ENCODE measurements at places on chromosomes 16 and 17. TPM values are rescaled to one million over a fixed set of nuclear protein-coding genes. Genes with fewer than 3 reads are reported as not detected.

DNA sequence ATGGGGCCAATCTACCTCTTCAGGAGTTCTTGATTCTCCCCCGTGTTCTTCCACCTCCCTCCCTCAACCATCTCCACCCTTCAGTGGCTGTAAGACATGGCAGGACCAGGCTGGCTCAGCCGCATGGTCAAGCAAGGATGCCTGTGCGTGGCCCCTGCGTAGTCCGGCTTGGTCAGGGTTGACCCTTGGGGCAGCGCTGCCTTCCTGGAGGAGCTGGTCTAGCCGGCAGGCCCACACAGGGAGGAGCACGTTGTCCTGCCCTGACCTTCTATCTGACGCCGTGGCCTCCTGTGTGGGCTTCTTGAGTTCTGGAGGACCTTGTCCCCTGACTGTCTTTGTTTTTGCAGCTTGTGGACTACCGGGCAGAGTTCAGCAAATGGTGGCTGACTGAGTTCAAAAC lies 169.8 kb downstream of the DNAH9 start:
- no peaks in the 10 kb centered on the region for H3K27me3 ChIP-seq
- no peaks in the 10 kb centered on the region for H3K4me1 ChIP-seq
- no peak overlapping the region for H3K27ac ChIP-seq
- no peak overlapping the region for H3K4me3 ChIP-seq
- H3K36me3 ChIP-seq = no peaks in the 10 kb centered on the region
- DNase-seq = no peak

DNA sequence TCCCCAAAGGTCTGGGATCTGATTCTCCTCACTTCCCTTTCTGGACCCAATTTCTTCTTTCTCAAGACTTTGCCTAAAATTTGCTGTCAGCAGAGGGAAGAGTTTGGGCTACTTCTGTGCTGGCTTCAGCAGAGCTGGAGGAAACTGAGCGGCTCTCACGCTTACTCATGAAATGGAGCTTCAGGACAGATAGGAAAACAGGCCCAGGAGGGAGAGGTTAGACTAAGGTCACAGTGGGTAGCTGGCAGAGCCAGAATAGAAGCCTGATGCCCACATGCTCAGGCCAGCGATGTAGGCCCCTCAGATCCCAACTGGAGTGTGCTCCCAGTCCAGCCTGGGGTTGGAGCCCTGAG lies 593 bp downstream of the SLC38A7 start:
- H3K4me1 ChIP-seq = peaks cover 10% of the 10 kb centered on the region
- H3K36me3 ChIP-seq = peaks cover 2% of the 10 kb centered on the region
- H3K4me3 ChIP-seq = peak overlapping the region; percentile 62

DNA sequence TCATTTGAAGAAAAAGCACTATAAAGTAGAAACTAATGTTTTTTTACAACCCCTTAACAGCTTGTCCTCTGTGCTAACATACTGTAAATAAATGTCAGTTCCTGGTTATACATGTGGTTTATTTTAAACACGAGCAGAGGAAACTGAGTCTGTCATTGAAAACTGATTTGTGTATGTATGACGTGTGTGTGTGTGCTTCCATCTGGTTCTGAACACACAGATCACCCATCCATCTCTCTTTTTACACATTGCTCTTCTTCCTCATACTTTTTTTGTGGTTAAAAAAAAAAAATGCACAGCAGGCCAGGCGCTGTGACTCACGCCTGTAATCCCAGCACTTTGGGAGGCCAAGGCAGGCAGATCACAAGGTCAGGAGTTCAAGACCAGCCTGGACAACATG lies 49.5 kb downstream of the ZNF423 start:
- H3K36me3 ChIP-seq = no peaks in the 10 kb centered on the region
- no peak for DNase-seq
- H3K4me3 ChIP-seq = no peak overlapping the region
- H3K27ac ChIP-seq = no peak overlapping the region
- H3K4me1 ChIP-seq = no peaks in the 10 kb centered on the region

- H3K4me1 ChIP-seq = peaks cover 4% of the 10 kb centered on the region
- no peak overlapping the region for H3K4me3 ChIP-seq
- no peaks in the 10 kb centered on the region for H3K36me3 ChIP-seq
- no peak overlapping the region for H3K27ac ChIP-seq
Measured at GRCh38 chr16:66273644-66274334, 92.7 kb upstream of the CDH5 start.

DNA sequence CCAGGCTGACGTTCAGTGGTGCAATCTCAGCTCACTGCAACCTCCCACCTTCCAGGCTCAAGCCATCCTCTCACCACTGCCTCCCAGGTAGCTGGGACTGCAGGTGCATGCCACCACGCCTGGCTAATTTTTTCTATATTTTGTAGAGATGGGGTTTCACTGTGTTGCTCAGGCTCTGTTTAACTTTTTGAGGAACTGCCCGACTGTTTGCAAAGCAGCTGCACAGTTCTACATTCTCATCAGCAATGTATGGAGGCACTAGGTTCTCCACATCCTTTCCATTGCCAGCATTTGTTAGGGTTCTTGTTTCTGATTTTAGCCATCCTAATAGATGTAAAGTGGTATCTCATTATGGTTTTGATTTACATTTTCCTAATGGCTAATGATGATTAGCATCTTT lies 9.4 kb downstream of the TNRC6A start:
- no peaks in the 10 kb centered on the region for H3K36me3 ChIP-seq
- H3K27ac ChIP-seq = no peak overlapping the region
- no peaks in the 10 kb centered on the region for H3K27me3 ChIP-seq

DNA sequence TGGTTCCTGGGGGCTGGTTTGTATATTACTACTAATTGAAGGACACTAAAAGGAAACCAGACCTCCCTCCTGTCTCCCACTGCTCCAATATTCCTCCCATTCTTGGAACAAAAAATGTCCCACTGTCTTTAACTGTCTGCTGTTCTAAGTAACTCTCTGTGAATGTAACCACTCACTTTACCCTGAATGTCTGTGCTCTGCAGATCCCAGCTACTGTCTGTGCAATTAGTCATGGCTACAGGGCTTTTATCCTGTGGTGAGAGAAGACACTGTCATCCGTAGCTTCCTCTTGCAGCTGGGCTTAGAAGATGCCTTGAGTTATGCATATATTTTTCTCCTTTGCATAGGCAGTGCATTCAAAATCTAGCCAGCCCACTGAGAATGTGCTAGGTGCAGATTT lies 853.8 kb downstream of the CDH8 start:
- no peaks in the 10 kb centered on the region for H3K36me3 ChIP-seq
- H3K4me1 ChIP-seq = no peaks in the 10 kb centered on the region
- DNase-seq = no peak
- H3K27me3 ChIP-seq = no peaks in the 10 kb centered on the region

GRCh38 chr17:78130437-78131101 lies at the start of gene TMC8:
Gene TMC8 (plus strand): TSS chr17:78130771. CDS start chr17:78131589, 818 bp downstream.
- H3K4me3 ChIP-seq = no peak within 1 kb of the TSS
- H3K4me1 ChIP-seq = peaks cover 26% of the 10 kb centered on the region
- no peaks in the 10 kb centered on the region for H3K27me3 ChIP-seq
- no peak within 1 kb of the TSS for H3K27ac ChIP-seq
- DNase-seq = no peak
- H3K36me3 ChIP-seq = no peaks in the 10 kb centered on the region

- H3K4me1 ChIP-seq = no peaks in the 10 kb centered on the region
- H3K4me3 ChIP-seq = peak overlapping the region; percentile 3
- H3K27me3 ChIP-seq = peaks cover 61% of the 10 kb centered on the region
- H3K27ac ChIP-seq = no peak overlapping the region
- H3K36me3 ChIP-seq = no peaks in the 10 kb centered on the region
Measured at GRCh38 chr17:49996495-49997300, 1.7 kb upstream of the DLX3 start.

DNA sequence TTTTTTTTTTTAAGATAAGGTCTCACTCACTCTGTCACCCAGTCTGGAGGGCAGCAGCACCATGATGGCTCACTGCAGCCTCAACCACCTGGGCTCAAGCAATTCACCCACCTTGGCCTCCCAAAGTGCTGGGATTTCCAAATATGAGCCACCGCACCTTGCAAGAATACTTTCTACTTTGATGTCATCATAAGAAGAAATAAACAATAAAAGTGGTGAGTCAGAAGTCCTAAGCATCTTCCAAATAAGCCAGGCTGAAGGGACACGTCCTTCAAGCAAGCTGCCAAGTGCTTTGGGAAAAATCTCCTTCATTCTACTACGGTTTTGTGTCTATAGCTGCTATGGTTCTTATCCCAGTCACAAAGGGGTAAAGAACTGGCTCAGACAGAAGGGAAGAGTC lies 20.3 kb downstream of the HASPIN start:
- H3K4me3 ChIP-seq = no peak overlapping the region
- no peak for DNase-seq
- H3K27me3 ChIP-seq = no peaks in the 10 kb centered on the region

GRCh38 chr17:72778169-72779151 lies 314.0 kb downstream of the SLC39A11 start:
- H3K27ac ChIP-seq = no peak overlapping the region
- H3K4me1 ChIP-seq = no peaks in the 10 kb centered on the region
- H3K27me3 ChIP-seq = no peaks in the 10 kb centered on the region
- no peak overlapping the region for H3K4me3 ChIP-seq

GRCh38 chr16:62829084-62829483 lies 792.8 kb upstream of the CDH8 start:
- no peak for DNase-seq
- no peaks in the 10 kb centered on the region for H3K36me3 ChIP-seq
- H3K4me3 ChIP-seq = no peak overlapping the region
- no peak overlapping the region for H3K27ac ChIP-seq

DNA sequence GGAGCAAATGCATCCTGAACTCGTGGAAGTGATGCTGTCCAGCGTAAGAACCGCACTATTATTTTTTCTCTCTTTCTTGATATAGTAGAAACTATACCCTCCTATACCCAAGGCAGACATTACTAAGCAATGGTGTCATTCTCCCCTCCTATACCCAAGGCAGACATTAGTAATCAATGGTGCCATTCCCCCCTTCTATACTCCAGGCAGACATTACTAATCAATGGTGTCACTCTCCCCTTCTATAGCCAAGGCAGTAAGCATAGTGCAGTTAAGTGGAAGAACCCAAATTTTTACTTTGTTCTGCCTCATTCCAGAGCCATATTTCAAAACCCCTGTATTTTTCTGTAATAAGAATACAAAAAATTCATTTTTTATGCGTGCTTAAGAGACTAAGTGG lies 506.2 kb upstream of the EEF2KMT start:
- H3K36me3 ChIP-seq = no peaks in the 10 kb centered on the region
- no peaks in the 10 kb centered on the region for H3K4me1 ChIP-seq

DNA sequence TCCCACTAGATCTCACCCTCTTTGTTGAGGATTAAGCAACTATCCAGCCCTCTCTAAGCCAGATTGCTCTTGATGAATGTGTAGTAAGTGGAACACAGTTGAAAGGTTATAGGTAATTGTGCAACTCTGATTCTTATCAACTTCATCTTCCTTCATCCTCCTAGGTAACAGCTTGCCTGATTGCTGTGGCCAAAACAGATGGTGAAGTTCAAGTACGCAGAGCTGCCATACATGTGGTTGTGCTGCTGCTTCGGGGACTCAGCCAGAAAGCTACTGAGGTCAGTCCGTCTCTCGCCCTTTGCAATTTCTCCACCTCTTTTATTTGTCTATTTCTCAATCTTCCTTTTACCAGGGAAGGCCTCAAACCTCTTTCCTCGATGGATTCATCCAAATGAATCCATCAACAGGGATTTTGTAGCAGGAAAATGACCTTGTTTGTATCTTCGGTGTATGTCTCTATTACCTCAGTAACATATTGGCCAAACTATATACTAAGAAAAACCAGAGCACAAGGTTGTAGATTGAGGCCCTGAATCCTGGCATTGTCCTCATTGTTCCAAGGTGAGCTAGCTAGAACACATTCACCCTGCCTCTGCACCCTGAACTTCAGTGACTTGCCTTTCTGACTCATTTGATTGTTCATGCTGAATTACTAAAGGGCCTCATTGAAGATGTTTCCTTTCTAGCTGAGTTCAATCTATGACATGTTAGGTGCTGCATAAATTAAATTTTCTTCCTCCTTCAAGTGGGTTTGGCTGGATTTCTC lies 65.1 kb upstream of the HAS3 start:
- H3K27me3 ChIP-seq = no peaks in the 10 kb centered on the region
- peak overlapping the region; percentile 87 for H3K27ac ChIP-seq
- peaks cover 21% of the 10 kb centered on the region for H3K4me1 ChIP-seq
- no peaks in the 10 kb centered on the region for H3K36me3 ChIP-seq
- no peak overlapping the region for H3K4me3 ChIP-seq
- peak; percentile 80 for DNase-seq

GRCh38 chr17:63519972-63520882 lies 2.9 kb upstream of the KCNH6 start:
- H3K4me3 ChIP-seq = no peak overlapping the region
- H3K36me3 ChIP-seq = no peaks in the 10 kb centered on the region
- peaks cover 4% of the 10 kb centered on the region for H3K4me1 ChIP-seq
- no peak overlapping the region for H3K27ac ChIP-seq
- DNase-seq = no peak

DNA sequence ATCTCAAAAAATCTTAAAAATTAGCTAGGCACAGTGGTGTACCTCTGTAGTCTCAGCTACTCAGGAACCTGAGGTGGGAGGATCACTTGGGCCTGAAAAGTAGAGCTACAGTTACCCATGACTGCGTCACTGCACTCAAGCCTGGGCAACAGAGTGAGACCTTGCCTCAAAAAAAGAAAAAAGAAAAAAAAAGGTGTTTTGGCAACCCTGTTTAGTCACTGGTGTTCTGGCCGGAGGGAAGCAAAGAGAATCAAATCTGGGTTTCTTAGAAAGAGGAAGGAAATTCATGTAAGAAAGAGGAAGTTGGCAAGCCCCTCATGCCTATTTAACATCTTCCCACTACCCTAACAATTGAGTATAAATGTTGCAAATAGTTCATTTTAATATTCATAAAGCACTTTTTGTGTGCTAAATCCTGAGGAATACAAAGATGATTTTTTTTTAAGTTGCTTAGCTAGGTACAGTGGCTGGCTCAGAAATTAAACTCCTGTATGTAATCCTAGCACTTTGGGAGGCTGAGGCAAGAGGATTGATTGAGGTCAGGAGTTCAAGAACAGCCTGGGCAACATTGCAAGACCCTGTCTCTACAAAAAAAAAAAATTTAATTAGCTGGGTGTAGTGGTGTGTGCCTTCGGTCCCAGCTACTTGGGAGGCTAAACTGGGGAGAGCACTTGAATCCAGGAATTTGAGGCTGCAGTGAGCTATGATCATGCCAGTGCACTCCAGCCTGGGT lies 6.5 kb upstream of the USP32 start:
- no peaks in the 10 kb centered on the region for H3K36me3 ChIP-seq
- DNase-seq = no peak
- H3K4me3 ChIP-seq = no peak overlapping the region
- no peak overlapping the region for H3K27ac ChIP-seq

DNA sequence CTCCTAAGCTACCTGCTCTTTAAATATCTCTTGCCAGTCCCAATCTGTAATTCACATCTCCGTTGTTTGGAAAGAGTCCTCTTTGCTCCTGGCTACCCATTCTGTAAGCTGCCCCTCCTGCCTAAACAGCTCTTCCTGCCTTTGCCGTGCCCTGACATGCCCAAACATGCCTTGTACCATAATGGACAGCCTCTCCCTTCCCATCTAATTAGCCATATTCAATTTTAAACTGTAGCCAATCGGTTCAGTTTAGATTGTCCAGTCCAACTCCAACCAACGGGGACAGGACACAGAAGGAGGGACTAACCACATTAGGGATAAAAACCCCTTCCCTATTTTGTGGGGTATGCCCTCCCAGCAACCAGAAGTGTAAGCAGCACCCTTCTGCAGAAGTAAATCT lies 30.6 kb upstream of the CLEC3A start:
- H3K36me3 ChIP-seq = no peaks in the 10 kb centered on the region
- no peak for DNase-seq
- H3K4me1 ChIP-seq = no peaks in the 10 kb centered on the region
- H3K27ac ChIP-seq = no peak overlapping the region
- no peaks in the 10 kb centered on the region for H3K27me3 ChIP-seq

BAHCC1 gene
- 11.6 TPM for total RNA-seq

CD300LB gene
- total RNA-seq = not detected

CLEC19A gene
- total RNA-seq = not detected

CRHR1 gene
- not detected for total RNA-seq

RPL27 gene
- total RNA-seq = 1,102 TPM

WFDC1 gene
- not detected for total RNA-seq

TMEM186 gene
- 8.3 TPM for total RNA-seq

ITGAL gene
- total RNA-seq = not detected

SDR42E1 gene
- total RNA-seq = 0.07 TPM

RNF222 gene
- not detected for total RNA-seq

All from endothelial cell of umbilical vein (primary cell).